ENCODE measurements at places on chromosomes 3 and 15. TPM values are rescaled to one million over a fixed set of nuclear protein-coding genes. Genes with fewer than 3 reads are reported as not detected.
A peak's percentile ranks its signal among the peaks of the same experiment; 100 is the strongest.

- H3K36me3 ChIP-seq, result peaks cover 16% of the 10 kb centered on the region
- peak overlapping the region; percentile 56 for H3K4me3 ChIP-seq
- no peaks in the 10 kb centered on the region for H3K27me3 ChIP-seq
- peak overlapping the region; percentile 87 for H3K27ac ChIP-seq
Observed at GRCh38 chr15:96342406-96343112, 12.1 kb downstream of the NR2F2 start.

DNA sequence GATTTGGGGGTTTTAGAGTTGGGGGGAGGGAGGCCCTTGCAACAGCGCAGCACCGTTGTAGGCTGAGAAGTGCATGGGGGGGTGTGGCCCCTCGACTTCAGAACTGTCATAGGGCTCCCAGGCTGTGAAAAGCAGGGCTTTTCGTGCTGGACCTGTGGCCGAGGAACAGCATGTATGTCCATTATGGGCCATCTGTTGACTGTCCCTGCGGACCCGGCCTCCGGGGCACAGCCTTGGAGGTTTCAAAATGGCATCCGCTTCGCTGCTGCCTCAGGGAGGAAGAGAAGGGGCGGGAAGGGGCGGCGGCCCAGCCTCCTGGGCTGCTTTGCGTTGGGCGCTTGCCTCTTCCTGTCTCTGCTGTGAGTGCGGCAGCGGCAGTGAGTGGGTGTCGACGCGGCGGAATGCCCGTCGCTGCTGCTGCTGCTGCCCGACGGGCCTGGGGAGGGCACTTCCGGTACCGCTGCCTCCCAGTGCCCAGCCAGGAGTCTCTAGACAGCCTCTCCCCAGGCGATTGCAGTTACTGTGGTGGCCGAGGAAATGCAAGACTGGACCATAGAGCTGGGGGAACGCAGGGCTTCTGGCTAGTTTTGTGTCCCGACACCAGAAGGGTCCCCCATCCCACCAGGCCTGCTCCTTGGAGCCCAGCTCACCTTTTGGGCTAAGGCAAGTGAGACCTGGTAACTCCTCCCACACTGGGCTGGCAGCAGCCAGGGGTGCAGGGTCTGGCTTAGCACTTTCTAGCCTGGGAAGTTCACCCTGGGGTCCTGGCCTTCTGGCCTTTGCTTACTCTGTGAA is 1.9 kb downstream of the GNAI2 start:
- H3K36me3 ChIP-seq, result peaks cover 10% of the 10 kb centered on the region
- H3K4me1 ChIP-seq, result peaks cover 47% of the 10 kb centered on the region
- H3K4me3 ChIP-seq, result peak overlapping the region; percentile 81

CIP2A gene
- total RNA-seq, result 33.7 TPM

PARP3 gene
- 10.0 TPM for total RNA-seq

STRA6 gene
- total RNA-seq, result not detected

DNA sequence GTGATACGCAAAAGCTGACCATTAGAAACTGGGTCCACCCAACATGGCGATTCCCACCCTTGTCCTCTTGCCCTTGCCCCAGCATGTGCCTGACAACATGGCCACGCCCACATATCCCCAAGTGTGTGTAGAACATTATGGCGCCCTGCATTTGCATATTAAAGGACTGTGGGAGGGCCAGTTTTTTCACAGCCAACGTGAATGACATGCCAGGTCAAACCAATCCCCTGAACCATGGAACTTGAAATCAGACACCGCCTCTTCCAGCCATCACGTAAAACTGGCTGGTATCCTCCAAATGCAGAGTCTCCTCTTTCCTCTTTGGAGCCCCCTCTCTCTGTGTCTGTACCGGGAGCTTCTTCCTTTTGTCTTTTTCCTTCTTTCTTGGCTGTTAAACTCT is 156.7 kb upstream of the EPHA6 start:
- H3K4me3 ChIP-seq, result no peak overlapping the region
- no peaks in the 10 kb centered on the region for H3K4me1 ChIP-seq
- H3K36me3 ChIP-seq, result no peaks in the 10 kb centered on the region
- H3K27me3 ChIP-seq, result no peaks in the 10 kb centered on the region

SLC9A9 gene
- 1.3 TPM for total RNA-seq

GRCh38 chr3:98565237-98565643 is 28.2 kb downstream of the CPOX start:
- H3K27ac ChIP-seq, result no peak overlapping the region
- H3K4me1 ChIP-seq, result no peaks in the 10 kb centered on the region
- DNase-seq, result no peak
- H3K4me3 ChIP-seq, result no peak overlapping the region
- peaks cover 12% of the 10 kb centered on the region for H3K27me3 ChIP-seq

DNA sequence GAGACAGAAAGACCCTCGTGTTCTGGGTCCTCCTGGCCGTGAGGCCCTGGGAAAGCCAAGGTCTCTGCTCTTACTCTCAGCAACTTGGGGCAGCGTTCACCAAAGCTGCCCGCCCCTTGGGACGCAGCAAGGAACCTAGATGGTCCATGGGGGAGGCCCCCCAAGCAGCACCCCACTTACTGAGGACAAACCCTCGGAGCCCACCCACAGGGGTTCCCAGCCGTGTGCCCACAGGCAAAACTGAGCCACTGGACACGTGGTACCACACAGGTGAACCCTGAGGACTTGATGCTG is 166.2 kb upstream of the IQSEC1 start:
- H3K27me3 ChIP-seq, result no peaks in the 10 kb centered on the region
- no peak for DNase-seq
- no peaks in the 10 kb centered on the region for H3K4me1 ChIP-seq
- H3K36me3 ChIP-seq, result no peaks in the 10 kb centered on the region

- H3K27ac ChIP-seq, result no peak overlapping the region
- no peak overlapping the region for H3K4me3 ChIP-seq
- peaks cover 35% of the 10 kb centered on the region for H3K27me3 ChIP-seq
- DNase-seq, result no peak
Observed at GRCh38 chr15:65355173-65355987, 22.4 kb downstream of the IGDCC3 start.

- no peak overlapping the region for H3K27ac ChIP-seq
- H3K27me3 ChIP-seq, result no peaks in the 10 kb centered on the region
- H3K4me1 ChIP-seq, result no peaks in the 10 kb centered on the region
- DNase-seq, result no peak
- H3K36me3 ChIP-seq, result peaks cover 13% of the 10 kb centered on the region
Observed at GRCh38 chr3:39088456-39088855, 19.0 kb downstream of the GORASP1 start.

DNA sequence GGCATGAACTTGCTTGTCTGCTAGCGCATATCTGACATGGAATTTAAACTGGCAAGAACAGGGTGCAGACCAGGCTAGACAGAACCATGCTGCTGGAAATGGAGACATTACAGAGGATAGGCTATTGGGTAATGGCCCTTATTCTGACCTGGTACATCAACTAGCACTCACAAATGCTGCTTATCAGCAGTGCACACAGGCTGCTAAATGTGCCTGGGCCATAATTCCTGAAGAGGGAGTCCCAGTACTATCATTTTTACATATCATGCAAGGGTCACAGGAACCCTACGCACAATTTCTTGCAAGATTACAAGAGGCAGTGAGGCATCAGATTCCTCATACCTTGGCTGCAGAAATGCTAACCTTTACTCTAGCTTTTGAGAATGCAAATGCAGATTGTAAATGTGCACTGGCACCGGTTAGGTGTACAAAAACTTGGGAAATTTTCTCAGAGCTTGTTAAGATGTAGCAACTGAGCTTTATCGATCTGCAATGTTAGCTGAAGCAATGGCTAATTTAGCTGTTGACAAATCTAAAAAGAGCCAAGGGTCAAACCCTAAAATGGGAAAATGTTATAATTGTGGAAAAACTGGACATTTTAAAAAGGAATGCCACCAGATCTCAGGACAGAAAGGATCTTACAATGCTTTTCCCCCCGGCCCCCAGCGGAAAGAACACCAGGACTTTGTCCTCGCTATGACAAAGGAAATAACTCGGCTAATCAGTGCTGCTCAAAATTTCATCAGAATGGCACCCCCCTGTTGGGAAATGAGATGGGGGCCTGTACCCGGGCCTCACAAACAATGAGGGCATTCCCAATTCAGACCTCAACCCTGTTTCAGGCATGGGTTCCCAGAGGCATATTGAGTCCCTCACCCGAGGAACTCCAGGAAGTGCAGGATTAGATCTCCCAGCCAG is 21.1 kb downstream of the CCRL2 start:
- no peak overlapping the region for H3K4me3 ChIP-seq
- DNase-seq, result no peak
- H3K4me1 ChIP-seq, result no peaks in the 10 kb centered on the region
- no peak overlapping the region for H3K27ac ChIP-seq
- no peaks in the 10 kb centered on the region for H3K36me3 ChIP-seq

DNA sequence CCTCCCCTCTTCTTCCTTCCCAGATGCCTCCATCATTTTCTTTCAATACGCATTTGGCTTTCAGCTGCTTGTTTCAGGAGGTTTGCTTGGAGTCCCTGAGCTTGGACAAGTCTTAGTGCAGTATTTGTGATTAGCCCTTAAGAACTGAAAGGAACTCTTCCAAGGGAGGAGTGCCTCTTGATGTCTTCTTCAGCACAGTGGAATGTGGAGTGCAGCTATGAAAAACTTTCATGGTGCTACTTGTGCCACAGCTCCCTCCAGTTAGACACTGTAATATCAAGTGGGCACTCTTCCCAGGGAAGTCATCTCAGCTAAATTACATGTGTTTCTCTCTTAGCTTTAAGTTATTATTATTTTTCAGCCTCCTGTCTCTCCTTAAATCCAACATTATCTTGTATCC is 173.1 kb downstream of the NECTIN3 start:
- H3K27ac ChIP-seq, result no peak overlapping the region
- no peaks in the 10 kb centered on the region for H3K27me3 ChIP-seq
- no peaks in the 10 kb centered on the region for H3K36me3 ChIP-seq
- no peak overlapping the region for H3K4me3 ChIP-seq
- DNase-seq, result no peak

DNA sequence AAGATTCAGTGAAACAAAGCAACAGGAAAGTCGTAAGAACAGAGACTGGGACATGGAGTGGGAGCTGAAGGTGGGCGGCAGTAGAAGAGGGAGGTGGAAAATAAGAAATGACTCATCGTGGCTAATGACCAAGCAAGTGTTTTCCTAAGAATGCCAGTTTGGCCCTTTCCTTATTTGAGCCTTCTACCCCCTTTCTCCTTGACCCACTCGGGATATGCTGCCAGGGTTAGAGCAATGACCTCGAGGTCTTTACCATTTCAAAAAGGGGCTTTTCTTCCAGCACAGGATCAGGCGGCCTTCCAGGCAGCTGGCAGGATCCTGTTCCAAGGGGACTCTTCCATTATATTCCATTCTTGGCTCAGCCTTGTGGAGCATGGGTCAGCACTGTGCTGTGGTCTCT is 241.1 kb downstream of the RYR3 start:
- no peak for DNase-seq
- no peak overlapping the region for H3K4me3 ChIP-seq
- H3K27ac ChIP-seq, result no peak overlapping the region
- H3K4me1 ChIP-seq, result no peaks in the 10 kb centered on the region
- no peaks in the 10 kb centered on the region for H3K36me3 ChIP-seq
- no peaks in the 10 kb centered on the region for H3K27me3 ChIP-seq

DNA sequence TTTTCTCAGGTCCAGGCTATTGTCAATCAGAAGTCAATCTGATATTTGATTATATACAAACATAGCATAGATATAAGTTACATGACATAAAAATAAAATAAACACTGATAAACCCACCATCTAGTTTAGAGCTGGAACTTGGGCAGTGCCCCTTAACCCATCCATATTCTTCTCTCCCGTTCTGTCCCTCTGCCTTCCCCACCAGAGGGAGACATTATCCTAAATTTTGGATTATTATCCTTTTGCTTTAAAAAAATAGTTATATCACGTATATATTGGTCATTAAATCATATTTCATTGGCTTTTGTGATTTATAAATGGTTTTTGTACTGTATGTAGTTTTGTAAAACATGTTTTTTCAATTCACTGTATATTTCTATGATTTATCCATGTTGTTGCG is 107.9 kb downstream of the GMPS start:
- H3K27me3 ChIP-seq, result no peaks in the 10 kb centered on the region
- H3K4me3 ChIP-seq, result no peak overlapping the region
- no peaks in the 10 kb centered on the region for H3K4me1 ChIP-seq
- H3K27ac ChIP-seq, result no peak overlapping the region

All from endothelial cell of umbilical vein (primary cell).